Stimulated activated naive CD4-positive, alpha-beta T cell treated with Interleukin-2 at 50 U/mL for 16 hours (primary cell): ENCODE measurements at places on chromosomes 4 and X.

- DNase-seq: no peak
Measured at GRCh38 chrX:903116-903515, 272.5 kb downstream of the SHOX start.

- no peak for DNase-seq
Measured at GRCh38 chr4:72591547-72592454, 22.8 kb upstream of the ADAMTS3 start.

- no peak for DNase-seq
Measured at GRCh38 chrX:100643956-100644860, at the start of gene SRPX2. Gene SRPX2, plus strand, starts transcription at chrX:100644199. Its CDS starts 2,124 bp downstream, at chrX:100646323.

- DNase-seq: no peak
Measured at GRCh38 chr4:113979148-113979904, at the start of gene ARSJ. Gene ARSJ, minus strand, starts transcription at chr4:113979647. Its CDS starts 813 bp downstream, at chr4:113978834.

- DNase-seq: no peak
Measured at GRCh38 chr4:102217345-102217744, 127.9 kb downstream of the SLC39A8 start.

DNA sequence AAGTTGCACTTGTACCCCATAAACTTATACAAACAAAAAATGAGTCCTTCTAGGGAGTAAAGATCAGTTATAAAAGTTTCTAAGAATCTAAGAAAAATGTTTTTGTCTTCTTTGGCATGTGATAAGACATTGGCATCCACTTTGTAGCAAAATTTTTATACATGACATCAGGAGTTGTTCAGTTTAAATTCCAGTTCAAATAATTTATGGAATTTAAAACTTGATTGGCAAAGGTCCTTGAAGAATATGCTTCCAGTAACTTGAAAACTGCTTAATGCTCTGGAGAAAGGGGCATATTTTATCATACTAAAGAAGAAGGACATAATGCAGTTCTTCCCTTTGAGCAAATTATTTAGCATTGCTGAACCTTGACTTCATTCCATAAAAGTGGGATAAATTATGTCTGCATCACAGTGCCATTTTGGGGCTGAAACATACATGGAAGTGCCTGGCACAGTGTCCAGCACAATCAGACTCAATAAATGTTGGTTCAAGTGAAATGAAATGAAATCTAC, 163.3 kb upstream of the IL15 start:
- no peak for DNase-seq

GRCh38 chrX:25083661-25084060, 67.9 kb upstream of the ARX start:
- no peak for DNase-seq

DNA sequence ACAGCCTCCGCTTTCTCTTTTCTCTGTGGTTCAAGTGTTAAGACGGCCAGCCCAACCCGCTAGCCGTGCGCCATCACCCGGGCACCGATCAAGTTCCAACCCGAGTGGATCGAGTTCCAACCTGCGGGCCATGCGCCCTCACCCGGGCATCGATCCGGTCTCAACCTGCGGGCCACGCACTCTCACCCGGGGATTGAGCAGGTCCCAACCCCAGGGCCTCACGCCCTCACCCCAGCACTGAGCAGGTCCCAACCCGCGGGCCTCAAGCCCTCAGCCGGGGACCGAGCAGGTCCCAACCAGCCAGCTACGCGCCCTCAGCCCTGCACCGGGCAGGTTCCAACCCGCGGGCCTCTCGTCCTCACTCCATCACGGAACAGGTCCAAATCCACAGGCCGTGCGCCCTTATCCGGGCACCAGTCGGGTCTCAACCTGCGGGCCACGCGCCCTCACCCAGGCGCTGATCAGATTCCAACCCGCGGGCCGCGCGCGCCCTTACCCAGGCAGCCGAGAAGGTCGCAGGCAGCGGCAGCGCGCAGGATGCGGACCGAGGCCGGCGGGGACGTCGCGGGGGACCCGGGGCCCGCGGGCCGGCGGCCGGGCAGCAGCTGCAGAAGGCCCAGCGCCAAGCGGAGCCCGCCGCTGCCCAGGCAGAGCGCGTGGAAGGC, 443 bp downstream of the GPR143 start:
- no peak for DNase-seq

- no peak for DNase-seq
Measured at GRCh38 chrX:45740291-45740690, 539.6 kb upstream of the DIPK2B start.

- DNase-seq: no peak
Measured at GRCh38 chrX:153692611-153693156, 5.0 kb downstream of the SLC6A8 start.

- DNase-seq: no peak
Measured at GRCh38 chr4:68683034-68683433, 12.6 kb upstream of the UGT2B15 start.

DNA sequence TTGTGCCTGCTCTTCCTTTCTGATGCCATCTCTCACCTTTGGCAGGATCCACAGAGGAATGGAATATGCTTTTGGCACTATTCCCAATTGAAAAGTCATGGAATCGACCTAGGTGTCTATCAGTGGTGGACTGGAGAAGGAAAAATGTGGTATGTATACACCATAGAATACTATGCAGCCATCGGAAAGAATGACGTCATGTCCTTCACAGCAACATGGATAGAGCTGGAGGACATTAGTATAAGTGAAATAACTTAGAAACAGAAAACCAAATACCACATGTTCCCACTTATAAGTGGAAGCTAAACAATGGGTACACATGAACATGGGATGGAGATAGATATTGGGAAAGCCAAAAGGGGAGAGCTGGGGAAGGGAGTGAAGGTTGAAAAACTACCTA, 58.3 kb upstream of the SMIM31 start:
- no peak for DNase-seq

- DNase-seq: no peak
Measured at GRCh38 chr4:164304861-164305260, 449.1 kb upstream of the SMIM31 start.

DNA sequence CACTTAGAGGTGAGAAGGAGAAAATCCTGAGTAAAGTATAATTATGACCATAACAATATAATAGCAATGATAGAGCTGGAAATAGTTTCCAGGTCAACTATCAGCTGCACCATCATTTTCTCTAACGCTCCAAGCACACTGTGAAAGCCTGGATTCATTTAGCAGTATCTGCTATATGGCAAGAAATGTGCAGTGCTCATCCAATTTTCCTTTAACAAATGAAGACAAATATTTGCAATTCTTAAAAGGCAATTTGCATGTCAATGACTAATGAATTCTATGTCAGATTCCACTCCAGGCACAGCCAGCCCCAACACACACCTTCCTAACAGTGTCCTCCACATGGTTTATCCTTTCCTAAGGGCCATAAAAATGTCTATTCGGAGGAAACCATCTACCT, 12.7 kb downstream of the PRSS12 start:
- no peak for DNase-seq

GRCh38 chr4:10577018-10577417, 107.5 kb downstream of the CLNK start:
- no peak for DNase-seq

- no peak for DNase-seq
Measured at GRCh38 chr4:187268940-187269339, 545.3 kb upstream of the FAT1 start.

DNA sequence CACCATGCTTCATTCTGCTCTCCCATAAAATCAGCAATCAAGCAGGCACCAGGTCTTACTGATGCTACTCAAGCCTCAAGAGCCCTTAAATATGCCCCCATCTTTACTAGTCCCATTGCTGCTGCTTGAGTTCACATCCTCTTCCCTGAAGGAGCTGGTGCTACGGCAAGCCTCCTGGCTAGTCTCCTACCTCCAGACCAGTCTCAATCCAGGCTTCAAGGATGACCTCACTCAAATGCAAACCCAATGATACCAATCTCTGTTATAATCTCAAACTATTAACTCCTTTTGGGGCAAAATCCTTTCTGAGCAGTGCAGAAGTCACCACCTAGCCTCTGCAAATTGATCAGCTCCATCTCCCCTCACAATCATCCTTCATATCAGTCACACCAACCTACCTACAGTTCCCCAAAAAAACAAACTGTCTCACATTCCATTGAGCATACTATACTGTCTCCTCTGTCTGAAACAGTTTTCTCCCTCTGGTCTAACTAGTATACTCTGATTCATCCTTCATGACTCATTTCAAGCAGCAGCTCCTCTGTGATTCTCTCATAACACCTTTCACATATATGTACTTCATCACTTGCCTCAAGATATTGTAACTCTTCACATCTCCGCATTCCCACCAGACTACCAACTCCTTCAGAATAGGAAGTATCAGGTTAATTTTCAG, 30.0 kb downstream of the PAPSS1 start:
- DNase-seq: no peak

DNA sequence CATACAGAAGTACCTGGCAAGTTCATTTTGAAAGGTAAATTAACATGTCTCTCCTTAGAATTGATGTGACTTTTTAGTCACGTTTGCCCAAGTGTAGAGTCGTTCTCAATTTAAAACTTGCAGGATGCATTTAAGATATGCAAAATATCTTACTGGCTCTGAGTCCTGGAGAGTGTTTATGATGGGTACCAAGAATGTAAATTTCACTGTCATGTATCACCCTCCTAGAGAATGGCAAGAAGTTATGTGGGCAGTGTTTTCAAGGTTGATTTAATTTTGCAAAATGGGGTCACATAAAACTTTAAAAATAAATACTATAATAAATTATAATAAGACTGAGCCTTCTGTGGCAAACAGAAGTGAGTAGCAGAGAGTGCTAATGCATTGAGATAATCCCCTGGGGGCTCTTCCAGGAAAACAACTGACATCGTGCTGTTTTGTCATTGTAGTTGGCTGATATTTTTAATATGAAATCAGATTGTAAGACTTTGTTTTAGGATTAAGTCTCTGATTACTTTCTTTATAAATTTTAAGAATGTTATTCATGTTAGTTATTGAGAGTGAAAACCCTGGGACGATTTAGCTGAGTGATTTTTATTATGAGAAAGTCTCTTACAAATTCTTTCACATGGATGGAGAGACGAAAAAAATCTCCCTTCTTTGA, 103.0 kb downstream of the AFF1 start:
- no peak for DNase-seq

DNA sequence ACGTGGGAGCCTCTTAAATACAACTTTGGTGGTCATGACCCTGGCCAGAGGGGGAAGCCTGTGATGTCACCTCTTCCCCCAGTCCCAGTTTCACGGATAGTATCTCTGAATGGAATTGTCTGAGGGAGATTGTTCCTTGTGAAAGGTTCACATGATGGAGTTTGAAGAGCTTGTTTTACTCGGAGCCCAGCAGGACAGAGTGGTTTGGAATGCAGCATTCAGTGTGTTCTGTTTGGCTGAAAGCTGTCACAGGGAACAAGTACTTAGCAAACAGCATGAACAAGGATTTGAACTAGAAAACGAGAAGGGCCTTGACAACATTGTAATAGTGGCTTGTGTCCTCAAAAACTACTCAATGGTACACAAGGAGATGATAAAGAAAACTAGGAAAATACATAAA, 133.9 kb upstream of the CXorf66 start:
- DNase-seq: no peak

- no peak for DNase-seq
Measured at GRCh38 chr4:71300964-71301363, 37.9 kb upstream of the SLC4A4 start.

GRCh38 chr4:25773358-25773757, 89.4 kb downstream of the SEL1L3 start:
- no peak for DNase-seq

DNA sequence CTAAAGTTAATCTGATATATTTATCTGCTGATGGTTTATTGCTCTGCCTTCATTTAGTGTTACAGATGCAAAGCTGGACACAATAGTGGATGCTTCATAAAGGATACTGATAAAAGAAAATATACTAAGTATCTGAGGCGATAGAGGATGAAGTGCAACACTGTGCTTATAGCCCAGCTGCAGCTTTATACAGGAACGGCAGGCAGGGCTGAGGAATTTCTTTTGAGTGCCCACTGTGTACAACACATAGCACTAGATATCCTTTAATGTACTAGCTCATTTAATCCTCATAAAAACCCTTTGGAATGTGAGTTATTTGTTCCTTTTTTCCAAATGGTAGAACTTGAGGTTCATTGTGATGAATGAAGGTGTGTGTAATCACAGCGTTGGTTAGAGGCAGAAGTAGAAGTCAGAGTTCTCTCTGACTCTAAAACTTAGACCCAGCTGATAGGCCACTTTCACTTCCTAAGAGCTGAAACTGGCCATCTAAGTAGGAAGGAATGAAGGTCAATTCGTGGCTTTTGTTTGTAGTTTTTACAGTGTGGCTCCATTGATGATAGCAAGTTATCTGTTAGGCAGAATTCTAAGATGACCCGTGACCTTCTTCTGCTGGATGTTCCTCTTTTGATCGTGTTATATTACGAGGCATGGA, 138.0 kb downstream of the VEGFC start:
- no peak for DNase-seq

GRCh38 chr4:79253924-79254323, 71.9 kb downstream of the NAA11 start:
- no peak for DNase-seq

DNA sequence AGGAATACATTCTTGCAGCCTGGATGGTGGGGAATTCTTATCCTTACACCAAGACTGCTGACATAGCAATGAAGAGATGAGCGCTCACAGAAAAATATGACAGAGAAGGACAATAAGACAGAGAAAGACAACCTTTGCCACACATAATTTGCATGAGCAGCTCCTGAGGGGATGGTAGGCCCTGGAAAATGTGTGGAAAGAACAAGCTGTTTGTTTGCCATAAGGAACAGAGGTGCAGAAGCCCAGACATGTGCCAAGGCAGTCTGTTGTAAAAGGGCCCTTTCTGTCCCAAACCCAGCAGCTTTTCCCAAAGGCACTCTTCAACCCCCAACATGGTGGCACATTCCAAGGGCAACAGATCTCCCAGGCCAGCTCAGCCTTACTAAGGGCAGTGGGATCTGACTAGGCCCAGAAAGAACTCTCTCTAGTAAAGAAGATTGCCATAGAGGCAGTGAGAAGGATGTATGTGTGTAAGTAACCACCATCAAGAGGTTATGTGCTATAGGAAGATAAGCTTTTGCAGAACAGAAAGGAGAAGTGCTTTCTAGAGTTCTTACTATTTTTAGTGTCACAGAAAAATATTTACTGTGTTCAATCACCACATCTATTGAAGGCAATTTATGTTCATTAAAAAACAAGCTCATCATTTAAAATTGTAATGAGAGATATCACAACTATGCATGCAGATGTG, 287.0 kb upstream of the RASGEF1B start:
- no peak for DNase-seq

- DNase-seq: no peak
Measured at GRCh38 chr4:52572936-52573485, 86.1 kb downstream of the USP46 start.

GRCh38 chr4:8656711-8657380, 64.3 kb downstream of the CPZ start:
- DNase-seq: no peak

DNA sequence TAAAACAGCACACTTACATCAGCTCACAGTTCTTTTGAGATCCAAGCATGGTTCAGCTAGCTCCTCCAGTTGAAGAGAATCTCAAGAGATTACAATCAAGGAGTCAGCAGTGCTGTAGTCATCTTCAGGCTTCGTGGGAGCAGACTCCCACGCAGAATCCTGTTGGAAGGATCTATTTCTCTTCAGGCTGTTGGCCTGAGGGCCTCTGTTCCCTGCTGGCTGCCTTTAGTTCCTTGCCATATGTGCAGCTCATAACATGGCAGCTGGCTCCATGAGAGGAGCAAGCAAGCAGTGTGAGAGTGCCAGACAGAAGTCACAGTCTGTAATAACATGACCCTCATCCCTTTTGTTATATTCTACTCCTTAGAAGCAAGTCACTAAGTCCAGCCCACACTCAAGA, 168.6 kb downstream of the COX18 start:
- no peak for DNase-seq

- peak; percentile 61 for DNase-seq
Measured at GRCh38 chr4:15755321-15756155, 22.6 kb upstream of the CD38 start.

- no peak for DNase-seq
Measured at GRCh38 chrX:155065035-155065734, 5.8 kb downstream of the CMC4 start.
